Effector memory CD8-positive, alpha-beta T cell (primary cell): ENCODE measurements at places on chromosomes 4 and X.

- H3K4me1 ChIP-seq, result no peaks in the 10 kb centered on the region
- H3K4me3 ChIP-seq, result no peak overlapping the region
- H3K27ac ChIP-seq, result no peak overlapping the region
- no peaks in the 10 kb centered on the region for H3K36me3 ChIP-seq
These were observed 38.6 kb upstream of the CRMP1 start for GRCh38 chr4:5931526-5931925.

- no peak for DNase-seq
- no peak overlapping the region for H3K27ac ChIP-seq
- H3K4me1 ChIP-seq, result no peaks in the 10 kb centered on the region
- no peak overlapping the region for H3K4me3 ChIP-seq
- peaks cover 5% of the 10 kb centered on the region for H3K36me3 ChIP-seq
- no peaks in the 10 kb centered on the region for H3K27me3 ChIP-seq
These were observed 273.8 kb upstream of the CLNK start for GRCh38 chr4:10958226-10958856.

GRCh38 chr4:134001057-134001456 lies 200.5 kb downstream of the PABPC4L start:
- no peaks in the 10 kb centered on the region for H3K27me3 ChIP-seq
- no peak overlapping the region for H3K27ac ChIP-seq
- H3K4me1 ChIP-seq, result no peaks in the 10 kb centered on the region
- no peaks in the 10 kb centered on the region for H3K36me3 ChIP-seq

- H3K4me1 ChIP-seq, result no peaks in the 10 kb centered on the region
- H3K4me3 ChIP-seq, result no peak overlapping the region
- no peak for DNase-seq
- no peak overlapping the region for H3K27ac ChIP-seq
- peaks cover 28% of the 10 kb centered on the region for H3K27me3 ChIP-seq
These were observed 96.5 kb upstream of the ESX1 start for GRCh38 chrX:104351173-104351769.

GRCh38 chr4:15149234-15149838 lies 147.1 kb downstream of the CPEB2 start:
- H3K27me3 ChIP-seq, result peaks cover 14% of the 10 kb centered on the region
- DNase-seq, result no peak
- no peak overlapping the region for H3K4me3 ChIP-seq

- H3K36me3 ChIP-seq, result peaks cover 45% of the 10 kb centered on the region
- peak within 1 kb of the TSS; percentile 89 for H3K4me3 ChIP-seq
- peak; percentile 21 for DNase-seq
- H3K27ac ChIP-seq, result peak within 1 kb of the TSS; percentile 95
- peaks cover 36% of the 10 kb centered on the region for H3K4me1 ChIP-seq
These were observed at the start of gene ARHGAP4 for GRCh38 chrX:153925739-153926551. Gene ARHGAP4 (minus strand): TSS chrX:153926264. CDS start chrX:153926202, 62 bp downstream.

GRCh38 chrX:96407072-96407471 lies 277.6 kb upstream of the DIAPH2 start:
- no peaks in the 10 kb centered on the region for H3K36me3 ChIP-seq
- H3K4me1 ChIP-seq, result no peaks in the 10 kb centered on the region
- no peak overlapping the region for H3K27ac ChIP-seq
- H3K27me3 ChIP-seq, result no peaks in the 10 kb centered on the region

DNA sequence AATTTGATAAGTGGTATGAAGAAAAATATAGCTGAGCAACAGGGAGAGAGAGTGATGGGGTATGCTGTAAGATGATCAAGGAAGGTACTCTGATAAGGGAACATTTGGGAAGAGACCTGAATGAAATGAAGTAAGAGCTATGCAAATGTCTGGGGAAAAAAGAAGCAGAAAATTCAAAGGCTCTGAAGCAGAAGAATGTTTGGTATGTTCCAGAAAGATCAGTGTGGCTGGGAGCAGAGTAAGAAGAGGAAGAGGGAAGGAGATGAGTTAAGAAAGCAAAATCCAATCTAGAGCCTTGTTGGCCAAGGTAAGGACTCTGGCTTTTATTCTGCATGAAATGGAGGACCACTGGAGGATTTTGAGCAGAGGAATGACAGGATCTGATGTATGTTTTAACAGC lies 90.0 kb downstream of the AWAT2 start:
- H3K27me3 ChIP-seq, result no peaks in the 10 kb centered on the region
- H3K27ac ChIP-seq, result no peak overlapping the region
- no peak overlapping the region for H3K4me3 ChIP-seq
- no peaks in the 10 kb centered on the region for H3K36me3 ChIP-seq
- H3K4me1 ChIP-seq, result no peaks in the 10 kb centered on the region

DNA sequence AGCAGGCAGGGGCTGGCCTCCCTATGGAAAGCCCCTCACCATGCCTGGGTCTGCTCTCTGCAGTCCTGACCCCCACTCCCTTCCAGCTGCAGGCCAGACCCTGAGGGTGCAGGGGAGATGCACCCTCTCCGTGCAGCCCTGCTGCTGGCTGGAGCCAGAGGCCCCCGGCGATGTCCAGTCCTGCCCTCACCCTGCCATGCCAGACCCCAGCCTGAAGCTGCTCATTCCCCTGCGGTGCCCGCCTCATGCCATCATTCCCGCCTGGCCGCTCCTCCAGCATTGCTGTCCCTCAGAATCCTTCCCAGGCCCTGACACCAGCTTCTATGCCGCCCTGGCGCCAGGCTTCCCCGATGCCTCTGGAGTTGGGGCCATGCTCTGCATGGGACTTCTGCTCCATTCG lies 72.4 kb downstream of the SORCS2 start:
- H3K4me1 ChIP-seq, result no peaks in the 10 kb centered on the region
- H3K27me3 ChIP-seq, result peaks cover 59% of the 10 kb centered on the region
- no peaks in the 10 kb centered on the region for H3K36me3 ChIP-seq
- no peak overlapping the region for H3K4me3 ChIP-seq

DNA sequence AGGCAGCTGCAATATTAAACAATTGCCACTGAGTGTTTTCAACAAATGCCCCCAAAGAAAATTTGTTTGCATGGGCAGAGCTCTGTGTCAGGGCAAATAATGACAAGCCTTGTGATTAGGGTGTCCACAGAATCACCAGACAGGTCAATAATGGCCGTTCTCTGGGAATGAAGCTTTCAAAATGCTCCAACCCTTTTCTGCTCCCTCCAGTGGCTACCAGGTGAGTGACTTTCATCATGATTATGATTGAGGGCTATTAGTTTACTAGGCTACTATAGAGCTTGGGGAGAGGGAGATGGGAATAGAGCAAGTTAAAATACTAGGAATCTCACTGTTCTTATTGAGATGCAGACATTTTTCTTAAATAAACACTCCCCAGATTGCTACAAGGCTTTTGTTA lies 23.5 kb downstream of the IRS4 start:
- H3K27ac ChIP-seq, result no peak overlapping the region
- H3K4me1 ChIP-seq, result no peaks in the 10 kb centered on the region
- no peak for DNase-seq
- H3K27me3 ChIP-seq, result no peaks in the 10 kb centered on the region
- no peaks in the 10 kb centered on the region for H3K36me3 ChIP-seq
- H3K4me3 ChIP-seq, result no peak overlapping the region

DNA sequence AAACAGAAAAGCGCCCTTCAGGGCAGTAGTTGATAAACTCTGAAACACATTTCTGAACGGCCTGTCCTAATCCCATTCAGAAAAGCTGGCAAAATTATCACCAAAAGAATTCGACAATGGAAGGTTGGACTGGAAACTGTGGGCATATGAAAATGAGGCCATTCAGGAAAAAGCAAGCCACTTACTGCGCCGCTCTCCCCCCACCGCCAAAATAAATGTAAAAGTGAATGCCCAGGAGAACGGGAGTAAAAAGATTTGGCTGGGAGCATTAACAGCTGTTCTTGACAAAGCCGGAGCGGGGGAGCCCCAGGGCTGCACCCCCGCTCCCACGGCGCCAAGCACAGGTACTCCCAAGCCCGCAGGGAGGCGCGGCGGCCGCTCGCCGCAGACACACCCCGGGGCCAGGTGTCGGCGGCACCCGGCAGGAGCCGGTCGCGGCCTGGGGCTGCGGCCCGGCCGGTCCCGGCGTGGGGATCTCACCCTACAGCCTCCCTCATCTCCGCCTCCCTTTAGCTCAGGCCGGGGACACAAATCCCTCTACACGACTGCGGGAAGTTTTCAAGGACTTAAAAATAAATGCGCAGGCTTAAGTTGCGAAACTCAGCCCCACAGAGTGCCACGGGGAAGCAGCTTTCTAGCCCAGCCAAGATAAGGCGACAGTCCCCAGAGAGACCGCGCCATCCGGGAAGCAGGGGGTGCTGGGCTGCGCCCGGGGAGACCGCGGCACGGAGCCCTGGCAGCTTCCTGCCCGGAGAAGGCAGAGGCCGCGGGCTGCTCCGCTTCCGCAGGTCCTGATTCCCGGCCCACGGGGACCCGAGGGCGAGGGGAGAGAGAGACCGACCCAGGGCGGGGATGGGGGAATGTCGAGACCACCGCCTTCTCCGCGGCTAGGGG lies 593 bp downstream of the SH3RF1 start:
- no peak overlapping the region for H3K27ac ChIP-seq
- peaks cover 60% of the 10 kb centered on the region for H3K27me3 ChIP-seq
- DNase-seq, result peak; percentile 7
- peaks cover 2% of the 10 kb centered on the region for H3K4me1 ChIP-seq
- peaks cover 4% of the 10 kb centered on the region for H3K36me3 ChIP-seq

DNA sequence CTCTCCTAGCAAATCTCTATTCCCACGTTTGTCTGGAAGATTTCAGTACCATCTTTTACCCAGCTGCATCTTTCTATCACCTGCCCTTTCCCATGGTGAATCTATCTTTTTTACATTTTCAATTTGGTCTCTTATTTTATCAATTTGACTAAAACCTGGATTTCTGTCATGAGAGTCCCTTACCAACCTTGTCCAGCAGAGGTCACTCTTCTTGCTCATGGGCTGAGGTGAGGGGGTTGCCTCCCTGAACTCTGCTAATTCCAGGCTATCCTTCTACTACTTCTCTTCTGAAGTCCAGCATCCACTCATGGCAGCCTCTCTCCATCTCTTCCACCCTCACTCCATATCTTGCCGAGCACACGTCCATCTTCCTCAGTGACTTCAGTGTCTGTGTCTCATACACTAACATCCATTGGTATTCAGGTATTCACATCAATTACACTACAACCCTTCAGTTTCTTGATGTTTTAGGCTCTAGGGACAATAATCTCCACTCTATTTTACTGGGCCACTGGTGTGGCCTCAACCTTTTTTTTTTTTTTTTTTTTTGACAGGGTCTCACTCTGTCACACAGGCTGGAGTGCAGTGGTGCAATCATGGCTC lies 17.8 kb upstream of the ZNF827 start:
- peaks cover 3% of the 10 kb centered on the region for H3K4me1 ChIP-seq
- DNase-seq, result peak; percentile 40
- H3K27ac ChIP-seq, result no peak overlapping the region
- no peaks in the 10 kb centered on the region for H3K36me3 ChIP-seq

DNA sequence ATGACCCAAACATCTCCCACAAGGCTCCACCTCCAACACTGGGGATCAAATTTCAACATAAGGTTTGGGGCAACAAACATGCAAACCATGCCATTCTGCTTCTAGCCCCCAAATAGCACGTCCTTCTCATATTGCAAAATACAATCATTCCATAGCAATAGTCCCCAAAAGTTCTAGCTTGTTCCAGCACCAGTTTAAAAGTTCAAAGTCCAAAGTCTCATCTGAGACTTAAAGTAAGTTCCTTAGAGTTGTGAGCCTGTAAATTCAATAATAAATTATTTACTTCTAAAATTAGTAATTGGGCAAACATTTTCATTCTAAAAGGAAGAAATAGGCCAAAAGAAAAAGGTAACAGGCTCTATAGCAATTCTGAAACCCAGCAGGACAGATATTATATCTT lies 8.9 kb upstream of the TASL start:
- no peaks in the 10 kb centered on the region for H3K36me3 ChIP-seq
- DNase-seq, result no peak

GRCh38 chr4:79164907-79165610 lies 160.8 kb downstream of the NAA11 start:
- H3K4me3 ChIP-seq, result no peak overlapping the region
- H3K36me3 ChIP-seq, result no peaks in the 10 kb centered on the region
- no peak for DNase-seq
- no peak overlapping the region for H3K27ac ChIP-seq
- no peaks in the 10 kb centered on the region for H3K27me3 ChIP-seq

- H3K4me1 ChIP-seq, result no peaks in the 10 kb centered on the region
- no peak for DNase-seq
- H3K27me3 ChIP-seq, result no peaks in the 10 kb centered on the region
- H3K36me3 ChIP-seq, result no peaks in the 10 kb centered on the region
- H3K4me3 ChIP-seq, result no peak overlapping the region
These were observed 383.7 kb upstream of the FAM241A start for GRCh38 chr4:111761531-111761930.
